ENCODE measurements at places on chromosomes 7 and 10. TPM values are rescaled to one million over a fixed set of nuclear protein-coding genes. Genes with fewer than 3 reads are reported as not detected.

FXYD4 gene
- not detected for total RNA-seq

PDGFA gene
- 53.9 TPM for total RNA-seq

DNA sequence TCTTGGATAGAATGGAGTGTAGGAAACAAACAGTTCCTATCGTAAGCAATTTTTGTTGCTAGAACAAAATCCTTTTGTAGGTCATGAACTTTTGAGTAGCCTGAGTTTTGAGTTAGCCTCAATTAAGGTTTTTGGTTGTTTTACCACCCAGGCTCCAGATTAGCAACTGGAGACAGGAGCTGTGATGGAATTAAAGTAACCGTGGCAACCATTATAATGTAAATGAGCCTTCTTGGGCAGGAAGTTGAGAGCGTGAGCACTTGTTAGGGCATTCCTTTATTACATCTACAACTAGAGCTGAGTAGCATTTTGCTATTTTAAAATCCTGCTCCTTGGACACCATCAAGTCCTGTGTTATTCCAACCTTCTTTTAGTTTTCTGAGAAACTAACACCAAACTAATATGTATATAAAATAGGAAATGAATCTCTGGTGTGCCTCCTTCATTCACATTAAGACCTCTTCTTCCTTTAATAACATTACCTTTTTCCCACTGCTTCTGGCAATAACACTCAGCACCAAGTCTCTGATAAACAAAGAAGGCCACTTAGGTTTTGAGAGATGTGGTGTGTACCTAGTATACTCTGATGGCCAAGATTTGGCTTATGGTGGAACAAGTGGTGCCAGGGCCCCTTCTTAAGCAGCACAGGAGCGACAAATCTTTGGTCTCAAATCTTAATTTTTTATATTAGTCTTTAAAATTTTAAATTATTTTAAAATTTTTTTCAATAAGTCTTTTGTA, 34.0 kb downstream of the AHCYL2 start:
- no peak for DNase-seq

- no peak for DNase-seq
Observed at GRCh38 chr7:28646376-28647075, 234.2 kb downstream of the CREB5 start.

Measured in dermis microvascular lymphatic vessel endothelial cell (primary cell).